ENCODE measurements at places on chromosomes 6 and 20. TPM values are rescaled to one million over a fixed set of nuclear protein-coding genes. Genes with fewer than 3 reads are reported as not detected.

DNA sequence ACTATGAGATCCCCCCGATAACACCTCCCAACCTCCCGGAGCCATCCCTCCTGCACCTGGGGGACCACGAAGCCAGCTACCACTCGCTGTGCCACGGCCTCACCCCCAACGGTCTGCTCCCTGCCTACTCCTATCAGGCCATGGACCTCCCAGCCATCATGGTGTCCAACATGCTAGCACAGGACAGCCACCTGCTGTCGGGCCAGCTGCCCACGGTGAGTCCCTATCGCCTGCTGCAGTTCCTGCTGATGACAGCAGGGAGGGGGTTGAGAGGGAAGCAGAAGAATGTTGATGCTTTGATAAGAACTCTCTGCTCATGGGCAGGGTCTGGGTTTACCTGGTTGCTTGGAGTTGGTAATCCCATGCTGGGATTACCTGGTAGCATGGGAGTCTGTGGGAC lies 91.9 kb downstream of the TOX2 start:
- no peak overlapping the region for H3K27ac ChIP-seq
- H3K4me1 ChIP-seq: no peaks in the 10 kb centered on the region
- H3K36me3 ChIP-seq: no peaks in the 10 kb centered on the region
- DNase-seq: no peak

- peaks cover 60% of the 10 kb centered on the region for H3K4me1 ChIP-seq
- no peak for DNase-seq
- peaks cover 12% of the 10 kb centered on the region for H3K36me3 ChIP-seq
- no peak overlapping the region for H3K4me3 ChIP-seq
- peak overlapping the region; percentile 75 for H3K27ac ChIP-seq
Observed at GRCh38 chr6:137871831-137872454, 4.9 kb downstream of the TNFAIP3 start.

Gene CGA
- not detected for total RNA-seq

GRCh38 chr20:61611401-61612180 lies 359.5 kb downstream of the CDH4 start:
- H3K27me3 ChIP-seq: no peaks in the 10 kb centered on the region
- H3K4me1 ChIP-seq: peaks cover 8% of the 10 kb centered on the region
- H3K27ac ChIP-seq: no peak overlapping the region
- no peak for DNase-seq

GRCh38 chr6:31178143-31179041 lies 7.9 kb upstream of the POU5F1 start:
- no peaks in the 10 kb centered on the region for H3K36me3 ChIP-seq
- H3K4me1 ChIP-seq: peaks cover 88% of the 10 kb centered on the region
- H3K4me3 ChIP-seq: no peak overlapping the region
- no peak for DNase-seq
- H3K27ac ChIP-seq: no peak overlapping the region

Gene COL11A2
- total RNA-seq: 2.3 TPM

Gene RXRB
- 21.0 TPM for total RNA-seq

DNA sequence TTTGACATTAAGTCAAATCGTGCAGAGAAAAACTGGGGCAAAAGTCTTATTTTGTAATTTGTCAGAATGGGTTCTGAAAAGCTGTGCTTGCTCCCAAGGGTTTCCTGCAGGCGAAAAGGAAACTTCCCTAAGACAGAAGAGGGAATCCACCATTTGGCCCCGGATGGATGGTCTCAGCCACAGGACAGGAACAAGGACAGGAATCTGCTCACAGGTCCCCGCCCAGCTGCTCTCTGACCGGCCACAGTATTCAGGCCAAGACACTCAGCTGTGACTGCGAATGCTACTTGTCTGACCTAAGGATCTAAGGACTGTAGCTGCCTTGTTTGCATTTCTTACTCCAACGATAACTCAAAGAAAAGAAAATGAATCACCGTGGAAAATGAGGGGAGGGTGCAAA lies 197.0 kb downstream of the BMP7 start:
- no peak for DNase-seq
- no peak overlapping the region for H3K27ac ChIP-seq
- no peak overlapping the region for H3K4me3 ChIP-seq
- no peaks in the 10 kb centered on the region for H3K27me3 ChIP-seq

DNA sequence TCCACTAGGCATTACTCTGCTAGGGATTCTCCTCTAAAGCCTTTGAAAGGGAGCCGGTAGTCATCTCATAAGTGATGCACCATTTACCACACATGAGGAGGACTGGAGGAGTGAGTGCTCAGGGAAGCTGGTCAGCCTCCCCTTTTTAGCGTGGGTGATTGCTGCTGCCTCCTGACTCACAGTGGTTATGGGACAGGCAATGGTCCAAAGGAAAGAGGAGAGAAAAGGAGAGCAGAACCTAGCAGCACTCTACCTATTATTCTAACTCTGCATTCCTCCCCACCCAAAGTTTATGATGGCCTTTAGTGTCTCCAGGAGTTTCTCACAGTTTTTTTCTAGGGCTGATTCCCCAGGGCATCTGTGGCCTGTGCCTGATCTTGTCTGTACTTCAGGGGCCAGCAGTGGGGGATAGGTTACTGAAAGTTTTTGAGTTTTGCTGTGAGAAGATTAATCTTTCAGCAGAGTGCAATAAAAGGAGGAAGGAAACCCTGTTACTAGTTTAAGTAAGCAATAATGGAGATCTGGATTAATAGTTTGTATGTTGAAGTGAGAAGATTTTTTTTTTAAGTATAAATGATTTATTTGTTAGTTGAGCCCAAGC lies 36.4 kb upstream of the GCLC start:
- no peak overlapping the region for H3K4me3 ChIP-seq
- no peak overlapping the region for H3K27ac ChIP-seq
- no peaks in the 10 kb centered on the region for H3K27me3 ChIP-seq

Gene EDN3
- total RNA-seq: 9.9 TPM

DNA sequence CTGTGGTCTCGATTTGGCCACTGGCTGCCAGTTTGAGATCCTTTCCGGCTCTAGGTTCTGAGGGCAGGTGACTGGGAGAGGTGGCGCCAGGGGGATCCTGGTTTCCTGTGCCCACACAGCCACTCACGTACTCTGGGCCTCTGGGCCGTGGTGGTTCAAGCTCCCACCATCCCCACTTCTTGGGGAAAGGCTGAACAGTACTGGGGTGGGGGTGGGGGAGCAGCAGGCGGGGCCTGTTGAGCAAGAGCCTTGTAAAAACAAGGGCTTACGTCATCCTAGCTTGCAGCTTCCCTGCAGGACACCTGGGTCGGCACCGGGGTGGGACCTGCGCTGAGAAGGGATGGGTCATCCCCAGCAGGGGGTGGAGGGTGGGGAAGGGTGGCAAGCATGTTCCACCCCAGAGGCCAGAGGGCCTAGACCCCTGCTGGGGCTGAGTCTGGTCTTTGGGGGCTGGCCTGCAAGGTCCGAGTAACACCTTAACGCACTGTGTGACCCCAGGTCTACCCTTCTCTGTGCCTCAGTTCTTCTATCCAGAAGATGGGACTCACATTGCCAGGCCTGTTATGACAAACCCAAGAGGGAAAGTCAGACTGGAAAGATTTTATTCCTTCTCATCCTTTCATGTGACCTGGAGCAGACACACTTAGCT lies 3.1 kb upstream of the CEBPB start:
- no peaks in the 10 kb centered on the region for H3K36me3 ChIP-seq
- no peak for DNase-seq
- no peaks in the 10 kb centered on the region for H3K27me3 ChIP-seq
- peaks cover 14% of the 10 kb centered on the region for H3K4me1 ChIP-seq
- H3K27ac ChIP-seq: no peak overlapping the region

All from body of pancreas (tissue), 4 donors.